ENCODE measurements at places on chromosomes 3 and 15.

DNA sequence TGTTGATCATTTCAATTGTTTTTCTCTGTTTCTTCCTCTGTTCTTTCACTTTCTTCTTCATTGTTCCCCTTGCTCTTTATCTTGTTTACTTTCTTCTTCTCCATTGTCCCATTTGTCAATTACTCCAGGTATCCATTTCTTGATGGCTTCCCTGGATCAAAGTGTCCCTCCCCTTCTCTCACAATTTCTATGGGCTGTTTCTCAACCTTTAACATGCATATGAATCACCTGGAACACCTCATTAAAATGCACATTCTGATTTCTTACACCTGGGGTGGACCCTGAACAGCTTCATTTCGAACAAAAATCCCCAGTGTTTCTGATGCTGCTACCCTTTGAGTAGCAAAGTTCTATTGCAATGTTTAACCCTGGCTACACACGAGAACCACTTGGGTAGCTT, 454.8 kb downstream of the EPHA6 start:
- no peak for DNase-seq

- no peak for DNase-seq
Measured at GRCh38 chr3:197417441-197417840, 119.0 kb upstream of the DLG1 start.

- DNase-seq: no peak
Measured at GRCh38 chr15:55770806-55771205, 27.9 kb upstream of the PRTG start.

GRCh38 chr15:67509918-67510317, 11.0 kb upstream of the C15orf61 start:
- no peak for DNase-seq

All from breast epithelium (tissue), 4 donors.